ENCODE measurements at places on chromosomes 13 and 19.

DNA sequence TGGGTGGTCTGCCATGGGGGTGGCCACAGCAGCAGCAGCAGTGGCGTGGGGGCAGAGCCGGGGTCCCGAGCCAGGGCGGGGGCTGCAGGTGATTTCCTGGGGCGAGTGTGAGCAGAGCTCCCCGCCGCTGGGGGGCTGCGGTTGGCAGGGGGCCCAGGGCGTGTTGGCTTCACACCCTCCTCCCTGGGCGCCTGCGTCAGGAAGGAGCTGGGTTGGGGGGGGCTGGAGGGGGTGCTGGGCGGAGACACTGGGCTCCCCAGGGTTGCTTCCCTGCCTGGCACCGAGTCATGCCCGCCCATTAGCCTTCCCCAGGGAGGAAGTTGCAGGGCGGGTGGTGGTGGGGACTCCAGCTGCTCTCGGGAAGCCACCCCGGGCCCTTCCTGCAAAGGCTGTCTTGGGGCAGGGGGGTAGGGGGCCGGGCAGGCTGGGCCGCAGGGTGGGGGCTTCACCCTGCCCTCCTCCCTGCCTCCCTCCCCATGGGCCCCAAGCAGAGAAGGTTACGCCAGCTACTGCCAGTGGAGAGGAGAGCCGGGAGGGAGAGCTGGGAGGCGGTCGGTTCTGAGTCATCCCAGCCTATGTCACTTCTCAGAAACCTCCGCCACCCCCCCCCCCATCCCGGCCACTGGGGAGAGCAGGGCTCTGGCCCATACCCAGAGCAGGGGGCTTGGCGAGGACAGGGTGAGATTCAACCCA, 4.6 kb downstream of the MIDN start:
- DNase-seq = peak; percentile 91

DNA sequence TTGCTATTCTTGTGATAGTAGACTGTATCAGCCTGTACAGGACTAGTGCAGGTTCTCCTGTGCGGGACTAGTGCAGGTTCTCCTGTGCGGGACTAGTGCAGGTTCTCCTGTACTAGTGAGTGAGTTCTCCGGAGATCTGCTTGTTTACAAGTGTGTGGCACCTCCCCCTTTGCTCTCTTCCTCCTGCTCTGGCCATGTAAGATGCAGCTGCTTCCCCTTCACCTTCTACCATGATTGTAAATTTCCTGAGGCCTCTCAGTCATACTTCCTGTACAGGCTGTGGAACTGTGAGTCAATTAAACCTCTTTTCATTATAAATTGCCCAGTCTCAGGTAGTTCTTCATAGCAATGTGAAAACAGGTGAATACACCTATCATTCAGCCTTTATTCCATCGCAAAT, 289.6 kb downstream of the TEX29 start:
- DNase-seq = no peak

DNA sequence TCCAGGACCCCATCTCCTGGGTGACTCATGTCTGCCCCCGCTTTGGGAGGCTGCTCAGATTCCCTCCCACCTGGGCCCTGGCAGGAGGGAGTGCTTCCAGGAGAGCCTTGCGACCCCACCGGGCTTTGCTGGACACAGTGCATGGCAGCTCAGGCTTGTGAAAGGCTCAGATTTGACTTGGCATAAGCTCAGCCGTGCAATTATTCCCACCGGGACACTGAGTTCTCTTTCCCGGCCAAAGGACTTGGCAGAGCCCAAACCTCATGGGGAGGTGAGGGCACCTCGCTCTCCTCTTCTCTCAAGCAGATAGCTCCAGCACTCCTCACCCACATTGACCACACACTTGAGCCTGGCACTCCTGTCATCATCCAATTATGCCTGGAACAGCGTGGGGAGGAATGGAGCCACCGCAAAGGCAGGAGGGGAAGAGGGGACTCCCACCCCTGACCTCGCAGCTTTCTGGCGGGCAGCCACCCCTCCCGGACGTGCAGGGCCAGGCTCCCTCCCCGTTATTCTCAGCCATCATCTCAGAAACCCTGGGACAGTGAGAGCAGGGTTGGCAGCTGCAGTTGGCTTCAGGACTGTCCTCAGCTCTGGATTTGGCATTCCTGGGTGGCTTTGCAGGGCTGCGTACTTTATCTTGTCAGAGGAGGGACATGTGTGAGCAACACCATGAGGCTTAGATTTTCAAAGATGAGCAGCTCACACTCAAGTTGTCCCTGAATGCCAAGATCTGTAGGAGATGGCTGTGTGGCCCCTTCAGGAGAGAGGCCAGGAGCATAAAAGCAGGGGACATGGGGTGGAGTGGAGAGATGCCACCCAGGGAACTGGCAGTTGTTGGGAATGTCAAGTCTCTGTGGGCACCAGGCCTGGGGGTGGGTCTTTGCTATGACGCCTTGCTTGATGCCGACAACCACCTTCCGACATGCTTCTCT, 306.2 kb downstream of the TEX29 start:
- DNase-seq = no peak

DNA sequence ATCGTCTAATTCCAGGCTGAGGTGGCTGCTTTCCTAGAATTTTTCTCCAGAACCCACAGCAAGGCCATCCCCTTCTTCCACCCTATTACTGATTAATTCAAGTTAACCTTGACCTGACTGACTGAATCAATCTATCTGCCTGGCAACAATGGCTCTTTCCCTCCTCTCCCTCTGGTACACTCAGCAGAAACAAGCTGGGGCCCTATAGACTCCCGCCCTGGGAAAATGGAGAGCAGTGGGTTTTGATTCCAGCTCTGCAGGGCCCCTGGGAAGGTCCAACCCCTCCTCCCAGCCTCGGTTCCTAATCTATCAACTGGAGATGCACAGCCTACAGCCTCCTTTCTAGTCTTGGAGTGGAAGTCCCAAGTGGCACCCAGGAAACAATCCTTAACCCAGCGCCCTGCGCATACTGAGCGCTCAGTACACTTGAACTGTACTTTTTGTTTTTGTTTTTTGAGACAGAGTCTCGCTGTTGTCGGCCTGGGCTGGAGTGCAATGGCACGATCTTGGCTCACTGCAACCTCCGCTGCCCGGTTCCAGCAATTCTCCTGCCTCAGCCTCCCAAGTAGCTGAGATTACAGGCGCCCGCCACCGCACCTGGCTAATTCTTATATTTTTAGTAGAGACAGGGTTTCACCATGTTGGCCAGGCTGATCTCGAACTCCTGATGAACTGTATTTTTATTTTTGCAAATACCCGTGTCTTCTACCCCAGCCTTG, 5.2 kb upstream of the C3 start:
- DNase-seq = no peak

- no peak for DNase-seq
These were observed 3.0 kb downstream of the GAS6 start for GRCh38 chr13:113860665-113861432.

All from AG04449 (cell line).